ENCODE measurements at places on chromosomes 3 and 15. TPM values are rescaled to one million over a fixed set of nuclear protein-coding genes. Genes with fewer than 3 reads are reported as not detected.

GRCh38 chr3:39157359-39157758, 4.0 kb upstream of the CSRNP1 start:
- no peaks in the 10 kb centered on the region for H3K36me3 ChIP-seq
- H3K4me3 ChIP-seq, result no peak overlapping the region
- no peak overlapping the region for H3K27ac ChIP-seq
- no peaks in the 10 kb centered on the region for H3K27me3 ChIP-seq
- DNase-seq, result no peak
- no peaks in the 10 kb centered on the region for H3K4me1 ChIP-seq

- H3K27me3 ChIP-seq, result no peaks in the 10 kb centered on the region
- no peak overlapping the region for H3K4me3 ChIP-seq
- no peak for DNase-seq
- H3K36me3 ChIP-seq, result no peaks in the 10 kb centered on the region
- no peak overlapping the region for H3K27ac ChIP-seq
- H3K4me1 ChIP-seq, result no peaks in the 10 kb centered on the region
Measured at GRCh38 chr3:5032844-5033243, 53.6 kb downstream of the BHLHE40 start.

DNA sequence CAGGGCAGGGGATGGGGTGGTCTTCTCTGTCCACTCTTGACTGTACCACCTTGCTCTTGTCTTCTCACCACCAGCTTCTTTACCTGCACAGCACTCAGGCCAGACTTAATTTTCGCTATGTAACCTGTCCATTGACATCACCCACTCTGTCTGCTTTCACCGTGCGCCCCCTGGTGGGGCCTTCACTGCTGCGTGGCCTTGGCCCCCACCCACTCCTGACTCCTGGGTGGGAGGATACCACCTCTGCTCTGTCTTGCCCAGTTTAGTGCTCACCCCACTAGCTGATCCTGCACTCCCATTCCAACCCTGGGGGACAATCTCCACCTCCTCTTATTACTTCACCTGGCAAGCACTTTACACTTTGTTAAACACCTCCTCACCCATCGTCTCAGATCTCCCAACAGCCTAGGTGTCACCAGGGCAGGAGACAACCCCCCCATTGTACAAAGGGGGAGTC, 17.7 kb downstream of the PTH1R start:
- H3K27me3 ChIP-seq, result no peaks in the 10 kb centered on the region
- H3K4me3 ChIP-seq, result no peak overlapping the region
- no peaks in the 10 kb centered on the region for H3K36me3 ChIP-seq
- peak; percentile 56 for DNase-seq

DNA sequence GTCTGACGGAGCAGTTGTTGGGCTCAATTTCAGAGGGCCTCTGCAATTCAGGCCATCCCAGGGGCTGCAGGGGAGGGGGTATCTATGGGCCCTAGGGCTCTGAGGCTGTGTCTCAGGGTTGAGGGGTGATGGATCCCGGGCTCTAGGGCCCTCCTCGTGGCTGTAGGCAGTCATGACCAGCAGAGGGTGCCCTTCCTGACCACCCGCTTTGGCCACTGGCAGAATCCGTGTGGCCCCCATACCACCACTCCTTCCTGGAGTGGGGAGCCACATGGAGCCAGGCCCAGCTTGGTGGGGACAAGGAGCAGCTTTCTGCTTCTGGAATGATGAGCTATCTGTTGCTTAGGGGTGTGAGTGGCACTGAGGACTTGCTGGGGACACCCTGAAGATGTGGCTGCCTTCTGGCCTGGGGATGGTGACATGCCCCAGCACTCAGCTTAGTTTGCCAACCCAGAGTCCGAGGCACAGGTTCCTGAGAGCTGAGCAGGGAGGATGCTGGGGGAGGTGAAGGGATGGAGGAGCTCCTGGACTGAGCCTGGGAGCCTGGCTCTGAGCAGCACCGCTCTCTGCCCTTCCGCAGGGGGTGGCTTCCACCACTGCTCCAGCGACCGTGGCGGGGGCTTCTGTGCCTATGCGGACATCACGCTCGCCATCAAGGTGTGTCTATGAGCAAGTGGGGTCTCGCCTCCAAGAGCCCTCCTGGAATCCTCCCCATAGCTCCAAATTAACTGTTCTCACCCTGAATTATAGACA, 20.2 kb downstream of the HDAC11 start:
- H3K36me3 ChIP-seq, result no peaks in the 10 kb centered on the region
- no peak overlapping the region for H3K27ac ChIP-seq
- DNase-seq, result no peak
- H3K4me3 ChIP-seq, result no peak overlapping the region
- no peaks in the 10 kb centered on the region for H3K27me3 ChIP-seq

The FGF12 gene
- 2.5 TPM for total RNA-seq

- H3K36me3 ChIP-seq, result peaks cover 7% of the 10 kb centered on the region
- peaks cover 18% of the 10 kb centered on the region for H3K4me1 ChIP-seq
- no peak for DNase-seq
- no peak overlapping the region for H3K27ac ChIP-seq
Measured at GRCh38 chr3:11282250-11283138, 10.3 kb downstream of the ATG7 start.

The DYNLT2B gene
- 14.4 TPM for total RNA-seq

GRCh38 chr15:31472636-31473384, 146.2 kb downstream of the KLF13 start:
- no peak overlapping the region for H3K27ac ChIP-seq
- H3K27me3 ChIP-seq, result peaks cover 5% of the 10 kb centered on the region

DNA sequence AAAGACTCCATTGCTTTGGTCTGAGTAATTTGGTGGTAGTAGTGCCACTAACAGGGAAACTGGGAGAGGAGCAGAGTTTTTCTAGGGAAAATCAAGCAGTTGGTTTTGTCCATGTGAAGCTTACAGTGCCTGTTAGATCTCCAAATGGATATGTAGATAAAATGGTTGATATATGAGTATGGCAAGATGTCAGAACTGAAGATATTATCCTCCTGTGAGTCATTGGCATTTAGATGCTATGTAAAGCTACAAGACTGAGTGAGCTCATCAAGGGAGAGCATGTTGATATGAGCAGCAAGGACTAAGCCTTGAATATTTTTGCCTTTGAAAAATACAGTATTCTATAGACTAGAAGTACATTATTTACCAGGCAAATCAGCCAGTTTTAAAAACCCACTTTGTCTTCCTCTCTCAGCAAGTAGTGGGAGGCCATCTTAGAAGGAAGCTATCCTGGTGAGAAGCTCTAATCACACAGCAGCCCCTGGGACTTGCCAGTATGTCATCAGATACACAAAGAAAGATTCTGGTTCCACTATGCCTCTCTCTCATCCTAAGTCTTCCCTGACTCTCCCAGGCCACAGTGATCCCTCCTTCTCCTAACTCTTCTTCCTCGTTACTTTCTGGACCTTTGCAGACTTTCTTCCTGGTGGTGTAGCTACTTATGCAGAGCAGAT, 77.4 kb upstream of the ANKRD28 start:
- peaks cover 2% of the 10 kb centered on the region for H3K27me3 ChIP-seq
- DNase-seq, result no peak
- no peak overlapping the region for H3K27ac ChIP-seq
- H3K4me1 ChIP-seq, result no peaks in the 10 kb centered on the region
- H3K36me3 ChIP-seq, result no peaks in the 10 kb centered on the region
